ENCODE measurements at places on chromosomes 16 and 17.

- DNase-seq: no peak
Measured at GRCh38 chr16:70653406-70653805, 7.0 kb downstream of the IL34 start.

DNA sequence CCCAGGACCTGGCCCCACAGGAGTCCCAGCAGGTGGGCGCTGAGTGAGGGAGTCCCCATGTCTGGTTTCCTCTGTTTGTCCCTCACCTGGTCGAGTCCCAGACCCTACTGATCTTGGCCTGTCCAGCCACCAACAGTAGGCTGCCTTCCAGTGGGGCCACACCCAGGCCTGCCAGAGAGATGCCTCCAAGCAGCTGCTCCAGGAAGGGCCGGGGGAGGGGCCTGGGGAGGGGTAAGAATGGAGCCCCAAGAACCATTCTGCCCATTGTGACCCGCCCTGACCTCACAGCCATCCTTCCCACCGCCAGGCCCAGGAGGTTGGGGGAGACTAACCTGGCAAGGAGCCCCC is 736 bp downstream of the SPATA20 start:
- DNase-seq: no peak

DNA sequence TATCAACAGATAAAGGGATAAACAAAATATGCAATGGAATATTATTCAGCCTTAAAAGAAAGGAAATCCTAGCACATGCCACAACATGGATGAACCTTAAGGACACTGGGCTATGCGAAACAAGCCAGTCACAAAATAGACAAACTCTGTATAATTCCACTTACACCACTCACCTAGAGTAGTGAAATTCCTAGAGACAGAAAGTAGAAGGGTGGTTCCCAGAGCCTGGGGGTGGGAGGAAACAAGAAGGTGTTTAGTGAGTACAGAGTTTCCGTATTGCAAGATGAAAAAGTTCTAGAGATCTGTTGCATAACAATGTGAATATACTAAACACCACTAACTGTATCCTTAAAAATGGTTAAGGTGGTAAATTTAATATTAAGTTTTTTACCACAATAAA is 10.0 kb downstream of the SPOP start:
- DNase-seq: no peak

DNA sequence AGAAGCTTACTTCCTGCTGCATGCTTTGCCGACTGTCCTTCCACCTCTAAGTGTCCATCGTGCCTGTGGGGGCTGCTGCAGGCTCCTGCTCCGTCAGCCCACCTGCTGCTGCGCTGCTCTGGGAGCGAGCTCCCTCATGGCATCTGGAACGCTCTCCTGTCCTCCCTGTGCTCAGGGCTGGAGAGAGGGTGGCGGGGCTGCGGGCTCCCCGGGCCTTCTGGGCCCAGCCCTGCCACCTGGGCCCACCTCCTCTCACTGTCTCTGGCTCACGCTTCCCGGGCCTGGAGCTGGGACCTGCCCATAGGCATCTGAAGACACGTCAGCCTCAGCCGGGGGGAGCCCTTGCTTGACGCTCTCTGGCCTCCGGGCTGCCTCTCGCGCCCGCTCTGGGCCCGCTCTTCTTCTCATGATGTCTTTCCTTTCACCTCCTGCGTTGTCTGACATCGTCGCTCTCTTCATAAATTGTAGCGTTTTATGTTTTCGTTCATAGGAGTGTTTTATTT is 27.0 kb downstream of the NME3 start:
- DNase-seq: no peak

DNA sequence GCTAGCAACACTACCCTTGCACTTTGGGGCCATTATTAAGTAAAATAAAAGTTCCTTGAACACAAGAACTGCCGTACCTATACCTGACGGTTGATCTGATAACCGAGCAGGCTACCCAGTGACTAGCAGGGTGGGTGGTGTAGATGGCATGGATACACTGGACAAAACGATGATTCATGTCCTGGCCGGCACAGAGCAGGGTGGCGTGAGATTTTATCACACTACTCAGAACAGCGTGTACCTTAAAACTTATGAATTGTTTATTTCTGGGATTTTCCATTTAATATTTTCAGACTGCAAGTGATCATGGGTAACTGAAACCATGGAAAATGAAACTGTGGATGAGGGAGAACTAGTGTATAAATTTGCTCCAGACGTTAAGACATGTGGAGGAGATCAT is 41.0 kb upstream of the MSI2 start:
- DNase-seq: peak; percentile 92

GRCh38 chr17:62681061-62681938 is 53.8 kb downstream of the MRC2 start:
- DNase-seq: no peak

GRCh38 chr17:45155029-45155428 is 6.6 kb upstream of the HEXIM2 start:
- peak; percentile 61 for DNase-seq

DNA sequence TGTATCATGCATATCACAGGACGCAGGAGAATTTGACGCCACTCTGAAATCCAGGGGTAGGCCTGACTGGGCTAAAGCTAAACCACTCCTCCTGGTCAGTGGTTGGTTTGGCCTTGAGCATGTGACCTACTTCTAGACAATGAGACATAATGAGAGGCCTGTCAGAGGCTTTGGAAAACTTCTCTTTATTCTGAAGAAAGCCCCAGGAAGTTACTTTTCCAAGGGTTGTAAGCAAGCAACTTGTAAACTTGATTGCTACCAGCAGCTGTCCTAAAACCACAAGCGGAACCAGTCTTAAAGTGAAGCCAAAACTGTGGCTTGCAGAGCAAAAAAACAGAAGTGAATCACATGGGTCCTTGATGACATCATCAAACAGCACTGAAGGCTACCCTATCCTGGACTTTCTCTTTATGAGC is 138.2 kb upstream of the COX10 start:
- peak; percentile 25 for DNase-seq

DNA sequence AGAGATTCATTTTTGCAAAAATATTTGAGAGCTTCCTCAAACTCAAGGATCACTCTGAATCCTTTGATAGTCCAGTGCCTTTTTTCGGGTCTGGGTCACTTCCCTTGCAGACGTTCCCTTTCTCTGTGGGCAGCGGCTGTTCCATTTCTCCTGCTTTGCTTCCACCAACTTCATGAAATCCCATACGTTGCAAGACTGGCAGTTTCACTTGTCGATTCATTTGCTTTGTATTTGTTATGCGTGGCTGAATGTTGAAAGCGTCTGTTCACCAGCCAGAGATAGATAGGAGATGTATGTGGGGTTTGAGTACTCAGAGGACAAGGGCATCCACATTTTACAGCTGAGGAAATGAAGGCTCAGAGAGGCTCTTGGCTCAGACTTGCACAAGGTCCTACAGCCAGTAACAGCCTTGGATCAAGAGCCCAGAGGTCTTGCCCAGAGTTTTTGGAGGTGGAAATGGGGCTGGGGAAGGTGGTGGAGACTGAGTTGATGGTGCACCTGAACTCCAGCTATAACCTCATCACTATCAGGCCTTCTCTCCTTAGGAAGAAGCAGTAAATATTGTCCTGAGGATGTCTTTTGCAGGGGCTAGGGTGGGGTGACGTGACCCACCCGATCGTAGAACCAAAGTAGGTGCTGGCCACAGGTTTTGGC is 1.3 kb upstream of the CCDC102A start:
- DNase-seq: no peak

GRCh38 chr16:24069036-24069590 is 187.0 kb upstream of the CACNG3 start:
- no peak for DNase-seq

GRCh38 chr17:34146440-34147043 is 108.5 kb upstream of the CCL2 start:
- DNase-seq: peak; percentile 0

DNA sequence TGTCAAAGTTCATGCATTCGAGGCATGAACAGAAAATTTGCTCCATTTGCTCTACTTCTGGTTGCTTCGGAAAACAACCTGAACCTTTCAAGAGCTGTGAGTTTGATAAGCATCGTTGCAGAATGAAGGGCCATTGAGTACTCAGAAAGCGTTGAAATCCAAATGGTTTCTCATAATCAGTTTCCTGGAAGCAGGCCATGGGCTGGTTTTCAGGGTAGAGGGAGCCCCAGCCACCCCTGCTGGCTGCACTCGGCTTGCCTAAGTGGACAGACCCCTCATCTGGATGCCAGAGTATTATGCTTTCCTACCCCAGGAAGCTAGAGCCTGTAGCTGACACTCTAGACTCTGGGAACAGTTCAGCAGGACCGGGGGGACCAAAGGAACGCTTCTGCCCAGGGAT is 24.4 kb downstream of the SCNN1G start:
- DNase-seq: no peak

DNA sequence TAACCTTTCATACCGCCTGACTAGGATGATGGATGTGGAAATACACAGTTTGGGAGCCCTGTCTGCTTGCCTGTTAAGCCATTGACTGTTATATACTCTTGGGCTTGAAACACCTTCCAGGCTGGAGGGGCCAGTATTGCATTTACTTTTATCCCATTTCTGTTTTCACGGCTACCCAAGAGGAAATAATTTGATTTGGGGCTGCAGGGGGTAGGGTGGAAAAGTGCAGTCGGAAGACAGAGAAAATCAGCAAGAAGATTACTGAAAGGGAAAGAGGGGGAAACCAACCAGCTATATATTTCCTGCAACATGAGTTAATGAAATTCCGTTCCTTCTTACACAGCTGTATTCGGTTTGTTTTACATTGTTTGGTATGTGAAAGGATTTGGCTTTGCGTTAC is 202.5 kb downstream of the CDH13 start:
- DNase-seq: no peak

GRCh38 chr16:50473356-50473945 is 74.7 kb upstream of the NKD1 start:
- peak; percentile 39 for DNase-seq

- DNase-seq: no peak
Measured at GRCh38 chr17:80625627-80626026, 81.0 kb downstream of the RPTOR start.

- DNase-seq: peak; percentile 73
Measured at GRCh38 chr16:4477966-4478365, 1.8 kb downstream of the HMOX2 start.

All from MCF 10A (cell line).